ENCODE measurements at places on chromosomes 6 and 20. TPM values are rescaled to one million over a fixed set of nuclear protein-coding genes. Genes with fewer than 3 reads are reported as not detected.

The NRSN2 gene
- total RNA-seq = 12.9 TPM

- H3K4me1 ChIP-seq = no peaks in the 10 kb centered on the region
- H3K27ac ChIP-seq = no peak overlapping the region
- DNase-seq = no peak
- no peaks in the 10 kb centered on the region for H3K36me3 ChIP-seq
- H3K4me3 ChIP-seq = no peak overlapping the region
These were observed 86.1 kb downstream of the CDC5L start for GRCh38 chr6:44473393-44474189.

- no peaks in the 10 kb centered on the region for H3K27me3 ChIP-seq
- H3K4me1 ChIP-seq = no peaks in the 10 kb centered on the region
- no peak overlapping the region for H3K4me3 ChIP-seq
- no peak for DNase-seq
- H3K27ac ChIP-seq = no peak overlapping the region
- H3K36me3 ChIP-seq = no peaks in the 10 kb centered on the region
These were observed 70.5 kb upstream of the SLCO4A1 start for GRCh38 chr20:62571669-62572344.

- no peak for DNase-seq
- no peaks in the 10 kb centered on the region for H3K4me1 ChIP-seq
- H3K36me3 ChIP-seq = no peaks in the 10 kb centered on the region
- H3K4me3 ChIP-seq = no peak overlapping the region
- H3K27ac ChIP-seq = no peak overlapping the region
- no peaks in the 10 kb centered on the region for H3K27me3 ChIP-seq
These were observed 284.2 kb downstream of the LRFN2 start for GRCh38 chr6:40302856-40303454.
